ENCODE measurements at places on chromosomes 5 and 9.

DNA sequence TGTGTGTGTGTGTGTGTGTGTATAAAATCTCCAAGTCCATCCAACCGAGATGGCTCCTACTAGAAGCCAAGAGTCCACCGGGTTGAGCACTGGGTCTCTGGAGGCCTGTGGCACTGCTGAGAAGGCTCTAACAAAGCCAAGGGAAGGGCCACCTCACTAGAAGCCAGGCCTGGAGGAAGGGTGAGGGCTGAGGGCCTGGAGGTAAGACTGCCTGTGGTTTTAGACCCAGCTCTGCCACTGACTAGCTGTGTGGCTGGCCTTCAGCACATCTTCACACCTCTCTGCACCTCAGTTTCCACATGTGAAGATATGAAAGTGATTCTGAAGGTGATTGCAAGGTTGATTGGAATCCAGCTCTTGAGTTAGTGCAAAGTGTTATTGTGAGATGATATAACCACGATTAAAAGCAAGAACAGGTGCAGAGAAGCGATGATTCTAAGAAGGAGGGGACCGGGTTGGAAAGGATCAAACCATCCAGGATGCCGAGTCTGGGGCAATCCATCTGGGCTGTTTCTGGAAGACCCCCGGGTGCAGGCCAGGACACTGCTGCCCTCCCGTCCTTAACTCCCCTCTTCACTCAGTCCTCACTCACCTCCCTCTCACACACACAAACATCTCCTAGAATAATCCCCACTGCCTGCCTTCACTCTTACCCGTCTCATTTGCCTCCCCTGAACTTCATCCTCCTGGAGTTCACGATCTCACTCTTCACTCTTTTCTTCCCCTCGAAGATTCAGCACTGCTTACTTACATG, 2.3 kb downstream of the IL4 start:
- DNase-seq = no peak

DNA sequence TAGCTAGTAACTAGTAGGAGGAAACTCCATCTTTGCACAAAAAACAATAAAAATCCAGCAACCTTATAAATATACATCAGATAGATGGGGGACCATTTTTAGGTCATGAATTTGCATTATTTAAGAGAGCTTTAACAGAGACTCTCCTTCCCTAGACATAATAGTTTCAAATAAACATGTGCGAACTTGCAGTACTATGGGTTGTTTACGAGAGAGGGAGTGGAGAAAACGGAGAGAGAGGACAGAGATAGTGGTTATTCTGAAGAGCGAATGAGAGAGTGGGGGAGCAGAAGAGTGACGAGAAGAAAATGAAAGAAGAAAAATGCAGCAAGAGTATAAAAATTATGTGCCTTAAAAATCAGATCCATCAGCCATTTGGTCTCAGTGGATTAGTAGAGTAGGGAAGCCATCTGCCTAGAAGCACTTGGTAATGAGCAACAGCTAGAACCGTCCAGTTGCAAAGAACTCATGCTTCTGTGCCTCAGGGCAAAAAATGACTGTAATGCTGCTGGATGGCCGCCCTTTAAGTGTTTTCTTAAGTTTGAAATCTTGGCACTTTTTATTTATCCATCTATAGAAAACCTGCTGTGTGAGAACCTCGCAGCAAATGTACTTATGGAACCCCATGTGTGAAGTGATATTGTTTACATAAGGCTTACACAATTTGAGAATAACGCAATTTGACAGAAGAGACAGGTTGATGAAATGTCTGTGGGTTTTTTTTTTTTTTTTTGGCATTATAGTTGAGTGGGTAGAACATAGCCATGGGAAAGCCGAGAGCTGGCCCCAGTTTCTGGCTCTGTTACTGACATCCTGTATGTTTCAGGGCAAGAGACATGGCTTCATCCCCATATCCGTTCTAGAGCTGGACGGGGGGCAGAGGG, 95.6 kb upstream of the ZNF608 start:
- DNase-seq = no peak

DNA sequence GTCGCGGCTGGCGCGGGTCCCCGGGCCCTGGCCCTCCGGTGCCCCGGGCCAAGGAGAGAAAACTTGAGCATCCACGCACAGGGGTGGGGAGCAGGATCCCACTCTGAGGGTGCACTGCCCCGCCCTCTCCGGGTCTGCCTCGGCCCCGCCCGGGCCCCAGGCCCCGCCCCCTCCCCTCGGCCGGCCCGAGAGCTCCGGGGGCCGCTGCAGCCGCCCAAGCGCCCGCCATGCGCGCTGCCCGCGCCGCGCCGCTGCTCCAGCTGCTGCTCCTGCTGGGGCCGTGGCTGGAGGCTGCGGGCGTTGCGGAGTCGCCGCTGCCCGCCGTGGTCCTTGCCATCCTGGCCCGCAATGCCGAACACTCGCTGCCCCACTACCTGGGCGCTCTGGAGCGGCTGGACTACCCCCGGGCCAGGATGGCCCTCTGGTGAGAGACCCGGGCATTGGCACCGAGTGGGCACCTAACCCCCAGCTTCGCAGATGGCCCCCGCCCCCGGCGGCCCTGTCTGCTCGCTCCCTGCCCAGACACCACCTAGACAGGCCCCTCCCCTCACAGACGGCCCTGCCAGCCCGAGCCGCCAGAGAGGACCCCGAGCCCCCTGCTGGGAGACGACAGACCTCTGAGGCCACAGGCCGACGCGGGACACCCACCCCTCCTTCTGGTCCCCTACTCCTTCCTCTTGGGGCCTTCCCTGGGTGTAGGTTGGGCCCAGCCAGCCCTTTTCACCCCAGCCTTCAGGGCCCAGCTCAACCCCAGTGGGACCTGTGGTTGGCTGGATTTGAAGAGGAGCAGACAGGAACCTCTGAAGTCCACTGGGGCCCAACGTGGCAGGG, at the start of gene CERCAM:
Gene CERCAM (plus strand): TSS at position 207 of the 831 bp plus-strand sequence. CDS start 21 bp downstream, at position 228.
- DNase-seq = no peak

DNA sequence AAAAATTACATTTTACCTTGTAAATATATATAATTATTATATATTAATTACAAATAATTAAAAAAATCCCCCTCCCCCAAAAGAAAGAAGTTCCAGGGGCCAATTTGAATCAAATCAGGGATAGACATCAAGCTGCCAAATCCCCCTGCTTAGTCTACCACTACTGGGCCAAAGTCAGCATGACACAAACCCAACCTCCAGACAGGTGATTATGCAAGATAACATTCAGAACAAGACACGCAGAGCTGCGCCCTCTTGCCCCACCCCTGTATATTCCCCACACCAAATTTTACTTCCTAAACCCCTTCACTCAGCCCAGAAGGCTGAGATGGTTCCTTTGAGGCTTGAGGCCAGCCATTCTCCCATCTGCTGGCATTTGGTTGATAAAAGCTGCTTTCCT, 2059.1 kb upstream of the CDH6 start:
- DNase-seq = no peak

DNA sequence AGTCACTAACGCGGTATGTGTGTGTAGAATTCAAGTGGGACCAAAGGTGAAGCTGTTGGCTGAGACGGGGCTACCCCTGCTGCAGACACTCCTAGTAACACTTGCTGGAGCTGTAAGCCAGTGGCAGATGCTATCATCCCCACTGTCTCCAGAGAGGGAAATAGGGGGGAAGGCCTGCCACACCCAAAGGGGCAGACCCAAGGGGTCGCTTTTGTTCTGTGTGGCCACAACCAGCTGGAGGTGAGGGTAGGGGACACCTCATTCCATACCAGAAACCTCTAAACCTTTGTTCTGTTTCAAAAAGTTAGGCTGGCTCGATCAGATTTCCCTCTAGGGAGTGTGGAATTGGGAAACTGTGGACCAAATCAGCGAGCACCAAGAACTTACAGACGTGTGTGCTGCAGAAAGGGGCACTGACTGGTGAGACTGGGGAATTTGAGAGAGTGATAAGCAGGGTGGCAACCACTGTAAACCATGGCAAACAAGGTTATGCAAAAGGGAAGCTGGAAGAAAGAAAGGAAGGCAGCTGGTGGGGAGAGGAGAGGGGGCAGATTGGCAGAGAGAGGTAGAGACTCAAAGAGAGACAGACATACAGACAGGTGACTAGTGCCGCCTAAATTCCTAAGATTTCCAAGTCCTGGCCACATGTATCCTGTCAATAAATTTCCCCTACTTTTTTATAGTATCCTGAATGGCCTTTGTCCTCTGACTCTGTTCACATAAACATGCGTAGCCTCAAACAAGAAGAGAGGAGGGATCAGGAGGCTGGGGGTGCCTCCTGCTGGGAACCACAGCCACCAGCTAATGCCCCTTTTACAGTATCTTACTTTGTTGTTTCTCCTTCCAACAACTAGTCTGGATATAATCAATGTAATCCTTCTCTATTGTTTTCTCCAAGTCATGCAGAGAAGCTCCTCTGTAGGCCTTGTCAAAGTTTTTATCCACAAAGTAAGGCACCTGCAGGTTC, 15.6 kb upstream of the SPATA24 start:
- no peak for DNase-seq

DNA sequence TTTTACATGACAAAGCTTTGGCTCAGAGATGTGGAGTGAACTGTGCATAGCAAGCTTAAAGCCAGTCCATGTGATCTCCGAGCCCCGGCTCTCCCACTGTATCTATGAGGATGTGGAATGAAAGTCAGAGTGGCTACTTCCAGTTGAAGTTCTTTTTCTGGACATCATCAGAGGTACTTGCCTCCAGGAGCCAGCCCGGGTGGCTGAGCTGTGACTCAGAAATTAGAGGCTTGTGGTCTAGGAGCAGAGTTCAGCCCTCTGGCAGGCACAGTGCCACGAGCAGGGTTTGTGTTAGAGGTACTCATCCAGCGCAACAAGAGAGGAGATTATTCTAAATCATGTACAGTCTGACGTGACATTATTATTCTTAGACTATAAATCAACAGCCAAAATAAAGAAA, 322.5 kb downstream of the CDK5RAP2 start:
- no peak for DNase-seq

DNA sequence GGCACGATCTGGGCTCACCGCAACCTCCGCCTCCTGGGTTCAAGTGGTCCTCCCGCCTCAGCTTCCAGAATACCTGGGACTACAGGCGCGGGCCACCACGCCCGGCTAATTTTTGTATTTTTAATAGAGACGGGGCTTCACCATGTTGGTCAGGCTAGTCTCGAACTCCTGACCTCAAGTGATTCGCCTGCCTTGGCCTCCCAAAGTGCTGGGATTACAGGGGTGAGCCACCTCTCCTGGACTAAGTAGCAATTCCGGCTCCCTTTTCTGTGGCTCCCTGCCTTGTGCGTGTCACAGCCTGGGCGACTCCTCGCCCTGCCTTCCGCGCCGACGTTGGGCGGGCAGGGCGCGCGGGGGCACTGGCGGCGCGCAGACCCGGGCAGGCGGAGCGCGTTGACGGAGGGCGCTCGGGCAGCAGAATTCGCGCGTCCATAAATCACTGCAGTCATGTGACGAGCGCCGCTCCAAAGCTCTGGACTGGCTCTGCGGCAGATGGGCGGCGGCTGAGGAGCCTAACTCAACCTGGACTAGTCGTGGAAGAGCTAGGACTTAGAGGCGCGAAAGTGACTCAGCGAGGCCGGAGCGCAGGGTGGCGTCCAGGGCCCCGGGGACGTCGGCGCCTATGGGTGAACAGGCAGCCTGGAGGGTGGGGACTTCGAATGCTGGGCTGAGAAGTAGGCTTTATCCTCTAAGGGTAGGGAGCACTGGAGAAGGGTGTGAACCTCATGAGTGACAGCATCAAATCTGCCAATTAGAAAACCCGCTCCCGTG, 1.4 kb upstream of the CIZ1 start:
- no peak for DNase-seq

DNA sequence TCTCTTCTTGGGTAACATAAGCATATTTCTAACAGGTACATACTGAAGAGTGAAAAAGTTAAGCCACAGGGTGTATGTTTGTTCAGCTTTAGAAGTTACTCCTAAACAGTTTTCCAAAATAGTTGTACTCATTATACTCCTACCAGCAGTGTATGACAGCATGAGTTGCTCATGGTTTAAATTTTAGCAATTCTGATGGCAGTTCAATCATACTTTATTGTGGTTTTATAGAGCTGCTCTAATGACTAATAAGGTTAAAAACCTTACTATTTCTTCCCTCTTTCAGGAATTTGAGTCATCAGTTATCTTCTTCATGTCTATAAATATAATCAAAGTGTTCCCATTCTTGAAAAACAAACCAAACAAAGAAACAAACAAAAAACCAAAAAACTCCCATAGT, 81.5 kb downstream of the CAAP1 start:
- no peak for DNase-seq

DNA sequence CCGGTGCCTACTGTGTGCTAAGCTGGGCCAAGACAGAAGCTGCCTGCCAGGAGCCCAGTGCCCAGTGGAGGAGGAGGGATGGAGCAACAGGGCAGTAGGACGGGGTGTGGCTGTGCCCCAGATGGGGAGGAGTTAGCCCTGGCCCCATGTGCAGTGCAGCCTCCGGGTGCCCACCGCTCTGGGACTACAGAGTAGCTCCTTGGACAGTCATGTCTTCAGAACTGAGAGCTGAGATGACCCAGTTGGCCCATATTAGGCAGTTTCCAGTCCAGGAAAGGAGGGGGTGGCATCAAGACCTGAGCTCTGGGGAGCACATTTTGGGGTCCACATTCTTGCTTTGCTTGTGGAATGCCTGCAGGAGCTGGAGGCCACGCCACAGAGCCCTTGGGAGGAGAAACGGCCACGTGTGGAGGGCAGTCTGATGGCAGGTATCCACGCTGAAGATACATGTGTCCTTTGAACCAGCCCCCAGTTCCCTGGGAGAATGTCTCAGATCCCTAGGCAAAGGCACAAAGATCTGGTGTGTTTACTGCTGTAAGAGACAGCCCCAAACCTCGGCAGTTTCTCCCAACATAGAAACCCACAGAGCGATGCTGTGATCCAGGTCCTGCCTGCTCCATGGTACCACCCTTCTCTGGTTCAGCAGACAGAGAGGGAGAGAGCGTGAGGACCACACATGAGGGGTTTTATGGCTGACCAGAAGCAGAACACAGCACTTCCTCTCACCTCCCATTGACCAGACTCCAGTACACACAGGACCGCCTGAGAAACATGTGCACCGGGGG, 46.8 kb upstream of the FCN1 start:
- DNase-seq = no peak

- DNase-seq = no peak
Measured at GRCh38 chr9:8605096-8605495, 805.5 kb upstream of the DMAC1 start.

- no peak for DNase-seq
Measured at GRCh38 chr5:103821361-103821760, 258.8 kb upstream of the NUDT12 start.

- DNase-seq = peak; percentile 44
Measured at GRCh38 chr9:137757613-137758029, 120.0 kb upstream of the CACNA1B start.

GRCh38 chr5:73143716-73144115, 23.3 kb downstream of the TMEM171 start:
- no peak for DNase-seq

GRCh38 chr5:130870691-130871090, 294.4 kb downstream of the HINT1 start:
- no peak for DNase-seq

- no peak for DNase-seq
Measured at GRCh38 chr5:17359451-17360011, 138.5 kb upstream of the TAF11L2 start.

GRCh38 chr5:31990081-31990650, 184.0 kb downstream of the GOLPH3 start:
- DNase-seq = no peak

- no peak for DNase-seq
Measured at GRCh38 chr9:37801287-37801850, 772 bp downstream of the DCAF10 start.

- no peak for DNase-seq
Measured at GRCh38 chr5:30981576-30981975, 211.9 kb upstream of the CDH6 start.

- DNase-seq = no peak
Measured at GRCh38 chr5:63687854-63688516, 274.3 kb downstream of the HTR1A start.

Data from non-pigmented ciliary epithelial cell (primary cell).